ENCODE measurements at places on chromosomes 2 and 18.
A peak's percentile ranks its signal among the peaks of the same experiment; 100 is the strongest.

- DNase-seq: no peak
Measured at GRCh38 chr2:174603280-174603679, 5.7 kb upstream of the WIPF1 start.

DNA sequence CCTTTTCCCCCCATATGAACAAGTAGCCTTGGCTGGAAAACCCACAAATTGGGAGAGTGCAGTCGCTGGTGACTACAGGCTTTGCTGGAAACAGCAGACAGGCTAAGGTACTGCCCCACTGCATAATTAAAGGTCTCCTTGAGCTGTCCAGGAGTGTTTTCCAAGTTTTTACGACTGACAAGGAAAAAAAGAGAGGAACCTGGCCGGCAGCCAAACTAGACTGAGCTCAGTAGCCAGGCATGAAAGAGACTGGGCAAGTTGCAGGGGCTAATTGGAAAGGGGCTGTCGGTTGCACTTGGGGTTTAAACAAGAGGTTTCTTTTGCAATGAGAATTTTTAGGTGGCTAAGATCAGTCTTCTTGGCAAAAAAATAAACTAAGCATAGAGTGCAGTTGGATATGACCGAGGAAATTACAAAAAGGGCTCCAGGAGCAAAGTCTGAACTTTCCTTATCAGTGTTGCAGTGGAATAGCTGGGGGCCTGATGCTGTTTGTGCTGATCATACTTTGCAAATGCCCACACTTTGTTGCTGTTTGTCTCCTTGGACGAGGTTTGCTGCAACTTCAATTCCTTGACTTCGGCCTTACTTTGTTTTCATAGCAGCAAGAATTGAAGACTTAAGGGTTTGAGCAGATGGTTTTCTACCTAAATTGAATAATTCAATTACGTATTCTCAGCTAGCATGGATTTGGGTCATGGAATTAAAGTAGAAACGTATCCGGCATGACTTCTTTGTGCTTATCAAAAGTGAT is 2.1 kb downstream of the GULP1 start:
- no peak for DNase-seq

DNA sequence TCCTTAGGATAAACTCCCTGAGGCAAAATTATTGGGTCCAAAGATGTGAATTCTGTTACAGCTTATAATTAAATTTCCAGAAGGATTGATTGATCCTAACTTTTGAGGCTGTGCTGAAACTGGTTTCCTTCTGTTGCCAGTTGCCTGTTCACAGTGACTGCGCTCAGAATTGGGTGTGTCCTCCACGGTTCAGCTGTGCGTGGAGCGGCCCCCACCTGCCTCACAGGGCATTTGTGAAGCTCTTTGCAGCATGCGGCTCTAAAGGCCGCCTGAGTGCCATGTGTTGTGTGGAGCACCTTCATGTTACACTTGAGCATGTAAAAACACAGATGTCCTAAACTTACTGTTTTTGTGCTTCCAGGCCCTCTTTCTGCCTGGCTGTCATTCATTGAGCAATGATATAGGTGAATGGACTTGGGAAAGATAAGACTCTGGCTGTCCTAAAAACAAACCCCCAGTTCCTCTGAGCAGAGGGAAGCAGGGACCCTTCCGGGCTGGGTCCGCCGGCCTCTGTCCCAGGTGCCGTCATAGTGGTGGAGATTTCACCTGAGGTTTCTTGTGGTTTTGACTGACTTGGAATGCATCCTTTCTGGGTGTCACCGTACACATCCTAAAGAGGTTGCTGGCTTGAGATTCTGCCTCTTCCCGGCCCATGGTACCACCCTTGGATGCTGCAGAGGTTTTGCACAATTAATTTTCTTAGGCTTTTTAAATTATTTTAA is 173.6 kb downstream of the LDLRAD4 start:
- no peak for DNase-seq

DNA sequence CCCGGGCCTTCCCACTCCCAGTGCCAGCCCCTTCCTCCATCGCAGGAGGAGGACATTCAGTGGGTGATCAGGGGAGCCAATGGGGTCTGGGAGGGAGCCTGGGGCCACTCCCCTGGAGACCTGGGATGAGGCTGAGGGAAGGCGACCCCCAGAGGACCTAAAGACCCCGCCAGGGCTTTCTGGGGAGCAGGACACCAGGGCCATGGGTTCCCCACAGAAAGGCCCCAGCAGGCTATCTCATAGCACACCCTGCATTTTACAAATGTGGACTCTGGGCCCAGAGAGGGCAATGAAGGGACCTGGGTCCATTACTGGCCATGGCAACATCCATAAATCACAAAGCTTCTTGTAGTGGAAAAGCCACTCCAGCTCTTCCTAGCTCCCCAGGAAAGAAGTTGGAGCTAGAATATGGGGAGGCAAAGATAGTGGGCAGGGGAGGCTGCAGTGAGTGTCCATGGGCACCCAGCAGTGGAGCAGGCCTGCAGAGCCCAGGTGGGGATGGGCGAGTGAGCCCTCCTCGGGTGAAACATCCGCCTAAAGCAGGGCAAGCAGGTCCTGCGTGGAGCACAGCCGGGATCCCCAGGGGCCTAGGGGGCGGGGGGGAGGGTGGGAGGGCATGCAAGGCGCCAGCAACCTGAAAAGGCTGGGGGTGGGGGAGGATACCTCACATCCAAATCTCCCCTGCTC is 13.8 kb downstream of the CYP26B1 start:
- DNase-seq: no peak

- peak; percentile 37 for DNase-seq
Measured at GRCh38 chr2:10497797-10498251, 49.7 kb upstream of the ODC1 start.

GRCh38 chr2:176455816-176456291 is 186.6 kb downstream of the MTX2 start:
- DNase-seq: no peak

- no peak for DNase-seq
Measured at GRCh38 chr2:66539452-66539851, 104.5 kb downstream of the MEIS1 start.

- no peak for DNase-seq
Measured at GRCh38 chr2:38912619-38913018, 22.9 kb downstream of the ARHGEF33 start.

- DNase-seq: no peak
Measured at GRCh38 chr2:55780697-55781096, 87.1 kb upstream of the PNPT1 start.

DNA sequence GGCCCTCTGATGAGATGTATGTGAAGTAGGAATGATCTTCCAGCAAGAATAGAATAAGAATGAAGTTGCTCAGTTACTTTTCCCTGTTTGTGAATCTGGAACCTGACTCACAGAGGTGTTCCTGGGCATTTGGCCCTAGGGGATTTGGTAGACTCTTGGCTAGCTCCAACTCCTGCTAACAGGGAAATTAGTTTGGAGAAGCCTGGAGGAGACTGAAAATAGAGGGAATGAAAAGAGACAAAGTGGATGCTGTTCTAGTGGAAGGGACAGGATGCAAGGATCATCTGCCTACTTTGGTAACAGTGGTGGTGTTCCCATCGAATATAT is 19.6 kb downstream of the TMEM17 start:
- no peak for DNase-seq

GRCh38 chr2:174038462-174038861 is 73.3 kb upstream of the SP3 start:
- DNase-seq: no peak

DNA sequence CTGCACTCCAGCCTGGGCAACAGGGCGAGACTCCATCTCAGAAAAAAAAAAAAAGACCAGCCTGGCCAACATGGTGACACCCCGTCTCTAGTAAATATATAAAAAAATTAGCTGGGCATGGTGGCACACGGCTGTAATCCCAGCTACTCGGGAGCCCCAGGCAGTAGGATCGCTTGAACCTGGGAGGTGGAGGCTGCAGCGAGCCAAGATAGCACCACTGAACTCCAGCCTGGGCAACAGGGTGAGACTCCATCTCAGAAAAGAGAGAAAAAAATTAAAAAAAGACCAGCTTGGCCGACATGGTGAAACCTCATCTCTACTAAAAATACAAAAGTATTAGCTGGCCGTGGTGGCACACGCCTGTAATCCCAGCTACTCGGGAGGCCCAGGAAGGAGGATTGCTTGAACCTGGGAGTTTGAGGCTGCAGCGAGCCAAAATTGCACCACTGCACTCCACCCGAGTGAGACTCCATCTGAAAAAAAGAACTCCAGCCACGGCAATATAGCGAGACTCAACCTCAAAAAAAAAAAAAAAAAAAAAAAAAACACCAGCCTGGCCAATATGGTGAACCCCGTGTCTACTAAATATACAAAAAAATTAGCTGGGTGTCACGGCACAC is 346.1 kb upstream of the PLGLB2 start:
- DNase-seq: no peak

GRCh38 chr2:8015848-8016600 is 665.8 kb upstream of the ID2 start:
- no peak for DNase-seq

DNA sequence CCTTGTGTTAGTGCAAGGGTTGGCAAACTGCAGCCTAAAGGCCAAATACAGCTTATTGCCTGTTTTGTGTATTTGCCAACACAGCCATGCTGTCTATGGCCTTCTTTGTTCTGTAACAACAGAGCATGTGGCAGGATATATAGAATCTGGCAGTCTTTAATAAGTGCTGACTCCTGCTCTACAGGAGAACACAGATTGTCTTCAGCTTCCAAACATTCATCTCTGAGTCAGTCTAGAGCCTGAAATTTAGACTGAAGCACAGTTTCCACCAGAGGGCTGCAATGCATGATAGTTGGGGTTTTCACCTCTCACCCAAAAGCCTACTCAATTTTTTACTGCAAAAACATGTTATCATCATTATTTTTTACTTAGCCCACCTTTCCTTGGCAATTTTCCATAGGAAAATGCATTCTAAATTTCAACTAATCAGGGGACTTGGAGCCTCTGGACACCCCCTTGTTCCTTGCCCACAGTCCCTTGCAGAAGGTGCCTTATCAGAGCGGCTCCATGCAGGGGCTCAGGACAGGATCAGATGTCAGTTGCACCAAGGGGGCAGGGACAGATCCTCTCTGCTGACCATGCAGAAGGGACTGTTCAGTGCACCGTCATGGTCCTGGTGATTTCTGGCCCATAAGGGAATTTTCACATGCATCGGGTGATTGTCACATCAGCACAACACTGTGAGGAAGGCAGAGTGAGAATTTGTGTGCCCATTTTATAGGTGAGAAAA is 12.4 kb downstream of the IL37 start:
- no peak for DNase-seq

DNA sequence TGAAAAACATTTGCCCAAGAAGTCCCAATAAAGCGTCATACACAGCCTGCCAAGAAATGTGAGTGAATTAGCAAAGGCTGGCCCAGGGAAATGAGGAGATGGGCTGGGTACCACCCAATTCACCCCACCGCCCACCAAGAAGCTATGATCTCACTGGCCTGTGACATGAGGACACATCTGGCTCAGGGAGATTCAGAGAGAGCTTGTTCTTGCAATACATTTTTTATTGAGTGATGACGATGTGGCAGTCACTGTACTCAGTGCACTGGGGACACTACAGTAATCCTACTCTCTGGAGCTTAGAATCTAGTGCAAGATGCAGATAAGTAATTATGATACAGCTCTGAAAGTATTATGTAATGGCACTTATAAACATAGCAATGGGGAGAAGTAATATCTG is 64.6 kb upstream of the IGFBP2 start:
- DNase-seq: no peak

- no peak for DNase-seq
Measured at GRCh38 chr18:77607087-77607486, 357.4 kb downstream of the GALR1 start.

DNA sequence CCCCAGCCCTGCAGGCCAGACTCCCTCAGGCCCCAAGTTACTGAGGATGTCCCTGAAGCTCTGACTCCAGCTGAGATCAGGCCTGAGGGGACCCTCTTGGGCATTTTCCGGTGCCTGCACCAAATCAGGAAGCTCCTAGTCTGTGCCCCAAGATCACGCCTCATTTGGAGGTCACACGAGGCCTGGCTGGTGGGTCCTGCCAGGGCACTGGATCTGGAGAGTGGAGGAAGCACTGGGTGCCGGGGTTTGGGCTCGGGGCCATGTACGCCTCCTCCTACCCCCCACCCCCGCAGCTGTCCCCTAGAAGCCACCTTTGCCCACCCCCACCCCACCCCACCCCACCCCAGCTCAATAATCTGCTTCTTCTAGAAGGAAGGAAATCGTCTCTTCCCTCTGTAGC is 16.2 kb downstream of the SH2D6 start:
- no peak for DNase-seq

DNA sequence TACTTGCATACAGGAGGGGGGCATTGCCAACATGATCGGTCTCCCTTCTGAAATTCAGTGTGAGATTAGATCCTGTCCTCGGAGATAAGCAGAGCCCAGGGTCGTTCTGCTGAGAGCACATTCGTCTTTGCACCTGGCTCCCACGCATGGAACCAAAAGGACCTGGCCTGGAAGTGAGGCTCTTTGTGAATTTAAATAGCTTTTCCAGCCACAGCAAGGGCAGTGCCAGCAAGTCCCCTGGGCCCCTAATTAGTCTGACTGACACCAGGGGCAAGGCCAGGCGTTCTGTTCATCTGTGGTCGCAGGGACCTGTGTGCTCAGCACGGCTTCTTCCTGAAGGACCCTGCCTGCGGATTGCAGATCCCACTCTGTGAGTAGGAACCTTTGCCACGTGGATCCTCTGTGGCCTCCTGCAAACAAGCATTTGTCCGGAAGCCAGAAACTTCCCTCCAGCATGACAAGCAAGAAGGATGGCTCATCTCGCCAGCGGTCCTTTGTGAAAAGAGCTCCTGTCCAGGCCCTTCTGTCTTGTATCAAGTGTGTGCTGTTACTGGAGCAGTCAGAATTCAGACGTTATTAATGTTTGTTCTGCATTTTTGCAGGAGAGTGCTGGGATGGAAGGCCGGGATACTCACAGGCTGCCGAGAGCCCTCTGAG is 128.7 kb downstream of the TPO start:
- no peak for DNase-seq

GRCh38 chr2:263022-263738 is 652 bp downstream of the SH3YL1 start:
- DNase-seq: no peak

- DNase-seq: no peak
Measured at GRCh38 chr2:144495227-144496091, 24.5 kb downstream of the ZEB2 start.
